Fibroblast of lung (primary cell): ENCODE measurements at places on chromosomes 2 and 18. TPM values are rescaled to one million over a fixed set of nuclear protein-coding genes. Genes with fewer than 3 reads are reported as not detected.

DNA sequence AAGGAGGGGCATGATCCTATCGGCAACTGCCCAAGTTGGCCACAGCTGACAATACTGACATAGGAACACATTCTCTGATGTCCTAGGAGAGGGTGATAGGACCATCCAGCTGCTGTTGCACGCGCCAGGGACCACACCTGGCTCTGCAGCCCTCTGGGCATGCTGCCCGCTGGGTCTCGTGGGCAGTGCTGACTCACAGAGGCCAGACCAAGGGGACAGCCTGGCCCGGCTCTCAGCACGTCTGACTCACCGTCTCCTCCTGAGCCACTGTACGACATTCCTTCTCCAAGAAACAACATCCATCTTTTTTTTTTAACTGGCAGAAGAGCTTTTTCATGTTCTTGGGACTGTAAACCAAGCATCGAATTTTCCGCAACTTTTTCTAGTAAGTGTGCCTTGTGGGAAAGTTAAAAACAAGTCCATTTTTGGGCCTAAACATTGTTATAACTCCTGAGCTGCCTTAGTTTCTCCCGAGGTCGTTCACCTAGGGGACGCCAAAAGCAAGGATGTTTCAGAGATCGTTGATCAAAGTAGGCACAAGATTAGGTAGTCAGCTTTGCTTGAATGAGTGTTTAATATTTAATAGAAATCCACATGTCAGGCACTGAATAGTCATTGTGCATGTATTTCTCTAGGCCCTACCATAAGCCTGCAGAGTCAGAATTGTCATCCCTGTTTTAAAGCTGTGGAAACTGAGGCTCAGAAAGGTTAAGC lies 100.3 kb downstream of the TTC32 start:
- peaks cover 11% of the 10 kb centered on the region for H3K4me1 ChIP-seq
- H3K4me3 ChIP-seq = no peak overlapping the region
- peak; percentile 98 for DNase-seq
- H3K27ac ChIP-seq = no peak overlapping the region
- H3K27me3 ChIP-seq = peaks cover 2% of the 10 kb centered on the region

Gene DAW1
- not detected in 2 replicates for total RNA-seq

Gene TANC1
- total RNA-seq = 30.8 and 41.9 TPM in 2 replicates

DNA sequence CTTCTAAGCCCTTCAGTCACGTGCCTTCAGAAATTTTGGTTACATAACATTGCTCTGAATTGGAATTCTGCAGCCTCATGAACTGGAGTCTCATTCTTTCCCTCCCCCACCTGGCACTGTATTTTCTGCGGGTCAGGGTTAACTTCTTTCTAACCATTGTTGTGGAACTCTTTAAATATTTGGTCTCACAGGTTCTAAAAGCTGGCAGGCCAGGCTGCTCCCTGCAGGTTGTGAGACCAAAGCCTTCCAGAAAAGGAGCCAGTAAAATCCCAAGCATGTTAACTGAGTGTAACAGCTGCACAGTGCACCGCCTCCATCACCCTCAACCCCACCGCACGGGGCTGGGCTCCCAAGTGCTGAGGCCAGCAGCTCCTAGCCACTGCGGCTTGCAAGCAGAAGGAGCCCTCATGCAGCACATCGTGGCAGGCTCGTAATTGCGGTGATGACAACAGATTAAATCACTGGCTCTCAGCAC lies 174.1 kb upstream of the ALPP start:
- no peak overlapping the region for H3K27ac ChIP-seq
- H3K4me1 ChIP-seq = no peaks in the 10 kb centered on the region
- no peak overlapping the region for H3K4me3 ChIP-seq
- no peaks in the 10 kb centered on the region for H3K27me3 ChIP-seq
- no peaks in the 10 kb centered on the region for H3K36me3 ChIP-seq

DNA sequence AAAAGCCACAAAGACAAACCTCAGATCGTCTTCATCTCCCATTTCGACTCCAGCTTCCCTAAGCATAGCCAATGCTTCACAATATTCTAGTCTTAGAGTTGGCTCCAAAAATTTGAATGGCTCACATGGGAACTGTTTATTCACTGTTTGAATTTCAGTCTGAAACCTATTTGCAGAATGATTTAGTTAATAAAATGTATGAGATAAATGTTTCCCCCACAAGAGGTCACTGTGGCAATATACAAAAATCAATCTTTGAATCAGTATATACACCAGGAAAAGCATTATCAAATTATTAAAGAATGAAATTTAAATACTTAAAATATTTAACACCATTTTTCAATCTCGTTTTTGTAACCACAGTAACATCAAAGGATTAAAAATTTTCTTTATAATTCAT lies 40.0 kb upstream of the MCM6 start:
- no peaks in the 10 kb centered on the region for H3K27me3 ChIP-seq
- no peaks in the 10 kb centered on the region for H3K4me1 ChIP-seq
- H3K4me3 ChIP-seq = no peak overlapping the region
- no peak overlapping the region for H3K27ac ChIP-seq
- no peaks in the 10 kb centered on the region for H3K36me3 ChIP-seq
- DNase-seq = peak; percentile 60

GRCh38 chr2:88129313-88129959 lies 1.6 kb upstream of the FABP1 start:
- H3K4me3 ChIP-seq = no peak overlapping the region
- H3K27ac ChIP-seq = no peak overlapping the region
- no peak for DNase-seq
- no peaks in the 10 kb centered on the region for H3K36me3 ChIP-seq
- H3K27me3 ChIP-seq = peaks cover 2% of the 10 kb centered on the region

DNA sequence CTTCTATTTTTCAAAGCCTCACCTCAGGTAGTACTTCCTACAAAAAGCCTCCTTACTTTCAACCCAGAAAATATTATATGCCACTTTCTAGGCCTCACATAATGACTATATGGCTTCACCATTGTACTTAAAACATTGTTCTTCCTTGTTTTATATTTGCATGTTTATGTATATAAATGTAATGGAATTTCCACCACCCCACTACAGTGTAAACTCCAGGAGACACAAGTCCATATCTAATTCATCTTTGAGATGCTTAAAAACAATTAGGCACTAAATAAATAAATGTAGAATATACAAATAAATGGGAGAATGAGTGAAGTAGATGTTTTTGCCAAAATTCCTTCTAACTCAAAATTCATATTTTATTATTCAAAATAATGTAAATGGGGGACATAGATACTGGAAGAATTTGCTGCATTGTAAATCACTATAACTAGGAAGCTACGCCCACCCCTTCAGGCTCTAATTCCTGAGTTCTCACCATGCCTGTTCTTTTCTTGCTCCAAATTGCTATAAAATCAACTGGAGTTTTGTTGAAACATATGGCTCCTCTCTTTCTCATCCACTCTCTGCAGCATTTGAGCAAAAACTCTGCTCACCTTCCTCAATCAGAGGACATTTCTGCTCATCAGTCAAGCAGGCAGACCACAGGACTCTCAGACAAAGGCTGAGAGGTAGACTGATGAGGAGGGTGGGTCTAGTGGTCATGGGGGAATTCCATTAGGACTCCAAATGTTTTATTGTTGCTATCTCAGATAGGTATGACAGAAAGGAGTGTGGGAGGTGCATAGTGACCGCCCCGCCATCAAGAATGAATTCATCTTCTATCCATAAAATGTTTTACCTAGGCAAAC lies 243.0 kb downstream of the HNMT start:
- H3K36me3 ChIP-seq = no peaks in the 10 kb centered on the region
- no peak overlapping the region for H3K4me3 ChIP-seq
- H3K27ac ChIP-seq = no peak overlapping the region
- H3K27me3 ChIP-seq = no peaks in the 10 kb centered on the region
- no peaks in the 10 kb centered on the region for H3K4me1 ChIP-seq
